ENCODE measurements at places on chromosomes 7 and 10.
A peak's percentile ranks its signal among the peaks of the same experiment; 100 is the strongest.

- DNase-seq: no peak
Measured at GRCh38 chr7:34315032-34315431, 343.0 kb upstream of the NPSR1 start.

- no peak for DNase-seq
Measured at GRCh38 chr10:1615186-1615954, 122.0 kb downstream of the ADARB2 start.

- DNase-seq: no peak
Measured at GRCh38 chr10:3424111-3424851, 251.7 kb upstream of the PITRM1 start.

DNA sequence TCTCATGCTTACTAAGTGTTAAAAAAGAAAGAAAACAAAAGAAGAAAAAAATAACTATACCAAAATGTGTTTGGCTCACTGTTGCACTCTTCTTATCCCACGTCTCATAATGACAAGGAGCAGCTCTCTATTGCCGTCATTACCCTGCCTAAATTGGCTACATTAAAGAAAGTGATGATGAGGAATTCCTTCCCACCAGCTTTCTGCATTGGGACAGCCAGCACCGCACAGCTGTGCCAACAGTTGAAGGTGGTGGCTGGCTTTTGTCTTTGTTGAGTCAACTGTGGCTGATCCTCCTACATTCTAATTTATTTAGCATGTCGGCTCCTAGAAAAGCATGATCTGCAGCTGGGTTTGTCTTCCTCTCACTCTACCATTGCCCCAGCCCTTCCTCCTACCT lies 751.8 kb downstream of the KCNMA1 start:
- no peak for DNase-seq

- no peak for DNase-seq
Measured at GRCh38 chr7:113828581-113828980, 90.2 kb downstream of the PPP1R3A start.

GRCh38 chr10:63013755-63014154 lies 119.4 kb upstream of the NRBF2 start:
- no peak for DNase-seq

DNA sequence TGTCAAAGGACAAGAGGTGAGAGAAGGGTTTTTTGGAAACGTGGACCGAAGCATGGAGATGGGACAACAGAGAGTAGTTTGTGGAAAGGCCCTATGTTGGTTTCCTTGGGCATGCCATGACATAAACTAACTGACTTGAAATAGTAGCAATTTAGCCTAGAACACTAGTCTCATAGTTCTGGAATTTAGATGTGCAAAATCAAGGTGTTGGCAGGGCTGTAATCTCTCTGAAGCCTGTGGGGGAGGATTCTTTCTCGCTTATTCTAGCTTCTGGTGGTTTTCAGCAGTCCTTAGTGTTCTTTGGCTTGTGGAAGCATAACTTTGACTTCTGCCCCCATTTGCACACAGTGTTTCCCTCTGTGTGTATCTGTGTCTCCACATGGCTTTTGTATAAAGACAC lies 283.4 kb downstream of the GFRA1 start:
- DNase-seq: no peak

DNA sequence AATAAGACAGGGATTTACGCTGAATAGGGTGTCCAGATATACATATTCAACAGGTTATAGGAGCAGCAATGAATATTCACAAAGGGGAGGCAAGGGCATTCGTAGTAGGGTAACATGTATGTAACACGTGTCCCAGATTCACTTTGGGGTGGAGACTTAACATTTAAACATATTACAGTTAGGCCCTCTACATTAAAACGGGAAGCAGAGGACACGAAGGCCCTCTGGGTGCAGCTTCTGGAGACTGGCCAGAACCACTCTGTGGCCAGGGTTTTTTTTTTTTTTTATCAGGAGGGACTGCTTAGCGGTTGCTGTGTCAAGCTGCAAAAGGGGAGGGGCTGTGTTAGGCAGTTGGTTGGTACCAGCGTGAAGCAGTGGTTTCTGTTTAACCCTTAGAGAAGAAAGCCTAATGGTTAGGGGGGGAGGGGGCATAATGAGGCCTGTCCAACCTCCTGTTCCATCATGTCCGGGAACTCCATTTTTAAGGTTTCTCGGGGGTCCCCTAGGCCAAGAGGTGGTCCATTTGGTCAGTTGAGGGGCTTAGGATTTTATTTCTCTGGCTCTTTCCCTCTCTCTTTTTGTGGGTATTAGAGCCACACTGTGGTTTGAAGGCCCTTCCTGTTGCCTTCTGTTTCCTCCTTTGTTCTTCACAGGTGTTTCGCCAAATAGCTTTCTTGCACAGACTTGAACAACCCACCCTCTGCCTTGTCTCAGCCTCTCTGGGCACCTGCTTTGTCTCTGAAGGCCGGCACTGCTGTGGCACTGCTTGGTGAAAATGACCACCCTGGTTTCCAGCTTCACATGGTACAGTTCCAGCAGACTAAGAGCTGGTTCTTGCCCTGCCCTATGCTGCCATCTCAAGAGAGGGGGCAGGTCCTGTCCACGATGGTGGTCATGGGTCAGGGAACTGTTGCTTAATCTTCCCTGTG lies 26.4 kb downstream of the PRF1 start:
- DNase-seq: no peak

DNA sequence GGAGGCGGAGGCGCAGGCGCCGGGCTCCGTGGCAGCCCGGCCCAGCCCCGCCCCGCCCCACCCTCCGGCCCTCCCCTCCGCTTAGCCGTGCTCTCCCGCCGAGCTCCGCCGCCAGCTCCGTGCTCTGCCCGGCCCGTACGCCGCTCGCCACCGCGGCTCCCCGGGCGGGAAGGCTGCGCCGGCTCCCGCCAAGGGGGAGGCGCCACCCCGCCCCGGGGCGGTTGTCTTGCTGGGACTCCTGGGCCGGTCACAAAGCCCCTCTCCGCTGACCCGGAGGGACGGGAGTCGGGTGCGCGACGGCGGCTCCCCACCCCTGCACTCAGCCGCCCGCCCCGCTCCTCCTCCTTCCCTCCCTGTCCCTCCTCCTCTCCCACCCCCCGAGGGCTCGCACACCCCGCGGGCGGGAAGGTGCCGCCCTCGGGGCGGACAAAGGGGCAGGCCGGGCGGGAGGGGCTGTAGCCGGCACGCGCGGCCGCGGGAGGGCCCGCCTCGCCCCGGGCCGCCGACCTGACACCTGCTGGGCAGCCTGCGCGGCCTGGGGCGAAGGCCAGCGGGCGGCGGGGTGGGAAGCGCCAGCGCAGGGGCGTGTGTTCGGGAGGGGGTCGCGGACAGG lies 11.5 kb upstream of the SP8 start:
- no peak for DNase-seq

GRCh38 chr10:48548531-48549135 lies 56.2 kb downstream of the ARHGAP22 start:
- no peak for DNase-seq

- no peak for DNase-seq
Measured at GRCh38 chr10:122255509-122256301, 15.4 kb upstream of the BTBD16 start.

GRCh38 chr10:130396044-130396443 lies 259.9 kb downstream of the GLRX3 start:
- DNase-seq: no peak

DNA sequence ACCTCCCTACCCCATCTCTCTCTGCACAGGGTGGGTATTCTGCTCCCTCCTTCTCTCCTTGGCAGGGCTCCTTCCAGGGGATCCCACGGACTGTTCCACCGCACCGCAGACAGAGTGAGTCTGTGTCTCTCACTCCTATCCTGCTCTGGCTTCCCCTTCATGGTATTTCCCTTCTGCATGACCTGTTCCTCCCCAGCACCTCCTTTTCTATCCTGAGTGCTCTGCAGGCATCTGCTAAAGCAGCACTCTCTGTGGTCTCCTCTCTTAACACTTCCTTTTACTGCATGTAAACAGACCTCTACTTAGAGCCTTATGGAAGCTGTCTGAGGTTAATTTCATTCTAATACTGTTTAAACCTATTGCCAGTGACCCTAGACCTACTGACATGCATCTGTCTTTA lies 171.5 kb downstream of the CCSER2 start:
- no peak for DNase-seq

DNA sequence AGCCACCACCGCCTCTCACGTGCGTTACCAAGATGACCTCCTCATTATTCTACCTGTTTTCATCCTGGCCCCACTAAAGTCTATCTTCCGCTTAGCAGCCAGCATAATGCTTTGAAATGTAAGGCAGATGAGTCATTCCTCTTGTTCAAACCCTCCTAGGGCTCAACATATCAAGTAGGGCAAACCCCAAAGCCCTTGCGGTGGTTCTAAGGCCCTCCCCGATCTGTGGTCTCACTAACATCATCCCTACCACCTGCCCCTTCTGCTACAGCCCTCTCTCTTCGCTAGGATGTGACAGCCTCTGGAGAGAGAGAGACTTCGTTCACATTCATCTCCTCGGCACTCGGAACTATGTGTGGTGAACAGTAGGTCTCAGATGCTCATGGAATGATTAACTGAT lies 94.8 kb downstream of the SVIL start:
- DNase-seq: no peak

DNA sequence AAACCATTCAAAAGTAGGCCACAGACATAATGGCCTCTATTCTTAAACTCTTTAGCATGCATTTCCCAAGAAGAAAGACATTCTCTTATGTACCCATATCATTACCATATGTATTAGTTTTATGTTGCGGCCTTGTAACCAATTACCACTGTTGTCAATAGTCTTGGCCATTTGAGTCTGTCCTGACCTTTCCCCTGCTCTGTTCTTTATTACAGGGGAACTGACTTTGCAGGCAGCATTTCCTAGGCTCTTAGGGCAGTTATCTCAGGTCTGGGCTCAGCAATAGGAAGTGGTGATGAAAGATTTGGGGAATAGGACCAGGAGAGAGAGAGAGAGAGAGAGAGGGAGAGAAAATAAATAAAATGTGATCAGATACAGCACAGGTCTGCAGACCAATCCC lies 194.5 kb upstream of the LRGUK start:
- no peak for DNase-seq

GRCh38 chr10:106078895-106079576 lies 1085.5 kb downstream of the SORCS1 start:
- DNase-seq: no peak

- DNase-seq: no peak
Measured at GRCh38 chr10:124943301-124944092, 1.6 kb downstream of the ZRANB1 start.

DNA sequence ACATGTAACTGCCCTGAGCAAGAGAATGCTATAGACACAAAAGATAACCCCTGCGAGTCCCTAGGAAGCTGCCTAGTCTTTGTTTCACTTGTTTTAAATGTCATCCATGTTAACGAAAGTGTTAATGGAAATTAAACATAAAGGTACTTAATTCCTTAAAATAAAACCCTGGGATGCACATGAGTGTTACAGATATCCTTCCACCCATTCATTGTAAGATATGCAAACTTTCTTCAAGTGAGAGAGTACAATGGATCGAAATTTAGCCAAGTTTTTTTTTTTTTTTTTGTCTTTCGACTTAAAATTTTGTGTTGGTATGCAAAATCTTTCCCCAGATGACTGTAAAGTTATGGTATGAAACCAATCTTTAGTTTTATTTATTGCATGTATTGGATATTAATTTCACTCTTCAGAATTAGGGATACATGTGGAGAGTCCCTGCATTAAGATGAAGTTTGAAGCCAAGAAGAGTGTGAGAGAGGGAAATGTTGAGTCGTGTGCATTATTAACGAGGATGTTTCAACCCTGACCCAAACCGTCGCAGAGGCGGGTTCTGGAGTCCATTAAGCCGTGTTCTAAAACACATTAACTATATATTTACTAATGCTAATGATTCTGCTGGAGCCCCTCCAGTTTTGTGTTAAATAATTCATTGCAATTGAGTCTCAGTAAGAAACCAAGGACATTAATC lies 1.6 kb downstream of the CDK14 start:
- no peak for DNase-seq

- no peak for DNase-seq
Measured at GRCh38 chr10:123893651-123894050, 2.0 kb upstream of the CPXM2 start.

GRCh38 chr10:45249978-45250693 lies 65.3 kb downstream of the OR13A1 start:
- peak; percentile 54 for DNase-seq

DNA sequence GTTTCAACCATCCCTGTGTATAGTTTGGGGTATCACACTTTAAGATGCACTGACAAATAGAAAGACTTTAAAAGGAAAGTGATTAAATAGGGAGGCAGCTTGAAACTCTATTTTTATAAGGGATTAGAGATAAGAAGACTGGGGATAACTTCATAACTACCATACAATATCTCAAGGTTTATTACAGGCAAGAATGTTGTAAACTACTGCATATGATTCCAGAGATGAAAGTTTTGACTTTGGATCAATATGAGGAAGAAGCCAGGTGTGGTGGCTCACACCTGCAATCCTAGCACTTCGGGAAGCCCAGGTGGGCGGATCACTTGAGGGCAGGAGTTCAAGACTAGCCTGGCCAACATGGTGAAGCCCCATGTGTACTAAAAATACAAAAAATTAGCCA lies 96.1 kb downstream of the DNAJC1 start:
- no peak for DNase-seq

- DNase-seq: no peak
Measured at GRCh38 chr7:134643131-134643530, 3.5 kb upstream of the BPGM start.
